ENCODE measurements at places on chromosomes 12 and 14. TPM values are rescaled to one million over a fixed set of nuclear protein-coding genes. Genes with fewer than 3 reads are reported as not detected.

Gene RNASE3
- total RNA-seq, result not detected

Gene ERG28
- total RNA-seq, result 28.3 TPM

Gene PLCZ1
- not detected for total RNA-seq

Gene KRT1
- total RNA-seq, result not detected

Gene DDN
- 0.10 TPM for total RNA-seq

Gene KRT74
- not detected for total RNA-seq

Gene TAS2R31
- total RNA-seq, result 0.48 TPM

Gene RFX4
- 0.83 TPM for total RNA-seq

Gene MMP14
- 54.6 TPM for total RNA-seq

Gene FICD
- total RNA-seq, result 5.7 TPM

Gene C12orf60
- 3.0 TPM for total RNA-seq

Gene KIF5A
- total RNA-seq, result 1.0 TPM

Gene COCH
- total RNA-seq, result 11.4 TPM

Gene RIC8B
- total RNA-seq, result 15.2 TPM

Gene KRT5
- not detected for total RNA-seq

Gene C12orf50
- not detected for total RNA-seq

Gene KRT72
- not detected for total RNA-seq

All from H7 (cell line).